ENCODE measurements at places on chromosomes 1 and 21.

DNA sequence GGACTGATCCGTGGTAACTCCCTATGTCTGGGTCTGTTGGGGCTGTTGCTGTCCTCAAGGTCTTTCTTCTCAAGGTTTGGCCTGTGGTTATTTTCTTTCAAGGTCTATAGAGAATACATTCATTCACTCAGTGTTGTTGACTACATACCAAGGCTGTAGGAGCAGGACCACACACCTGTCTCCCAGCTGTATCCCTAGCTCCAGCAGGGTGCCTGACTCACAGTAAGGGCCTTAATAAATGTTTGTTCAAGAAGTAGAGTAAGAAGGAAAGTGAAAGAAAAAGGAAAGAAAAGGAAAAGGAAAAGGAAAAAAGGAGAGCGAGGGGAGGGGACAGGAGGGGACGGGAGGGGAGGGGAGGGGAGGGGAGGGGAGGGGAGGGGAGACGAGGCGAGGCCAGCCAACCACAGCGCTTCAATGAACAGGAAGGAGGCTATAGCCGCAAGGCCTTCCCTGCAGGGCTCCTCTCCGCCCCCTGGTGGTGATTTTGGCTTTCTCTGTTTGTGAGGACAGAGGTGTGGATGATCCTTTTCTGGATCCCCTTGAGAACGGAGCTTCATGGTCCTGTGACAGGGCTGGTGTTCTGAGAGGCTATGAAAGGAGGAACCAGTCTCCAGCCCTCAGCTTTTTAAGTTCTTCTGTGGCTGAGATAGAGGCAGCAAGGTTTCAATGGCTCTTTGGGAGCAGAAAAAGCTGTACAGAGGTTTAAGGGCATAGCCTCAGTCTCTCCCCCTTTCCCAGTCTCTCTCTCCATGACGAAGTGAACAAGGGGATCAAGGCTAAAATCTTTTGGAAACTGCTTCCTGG is 30.6 kb upstream of the LCE5A start:
- ATAC-seq = no peak

- ATAC-seq = no peak
These were observed 13.9 kb upstream of the COL18A1 start for GRCh38 chr21:45390831-45391742.

GRCh38 chr1:57633056-57633455 is 209.2 kb upstream of the DAB1 start:
- ATAC-seq = no peak

GRCh38 chr1:30613188-30613587 is 110.2 kb downstream of the MATN1 start:
- no peak for ATAC-seq

DNA sequence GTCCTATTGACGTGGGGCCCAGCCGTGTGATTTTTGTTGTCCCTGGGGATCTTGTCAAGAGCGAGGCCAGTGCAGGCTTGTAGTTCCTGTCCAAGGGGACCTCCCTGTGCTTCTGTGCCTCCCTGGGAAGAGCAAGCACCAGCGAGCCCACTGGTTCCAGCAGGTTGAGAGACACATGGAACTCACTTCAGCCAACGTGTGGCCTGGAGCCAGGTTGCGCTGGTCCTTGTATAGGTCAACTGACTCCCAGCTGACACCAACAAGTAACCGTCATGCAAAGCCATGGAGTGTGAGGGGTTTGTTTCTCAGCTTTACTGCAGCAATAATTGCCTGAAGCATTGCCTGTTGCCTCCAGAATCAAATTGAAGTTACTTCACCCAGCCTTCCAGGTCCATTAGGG is 63.0 kb downstream of the DISP3 start:
- ATAC-seq = no peak

DNA sequence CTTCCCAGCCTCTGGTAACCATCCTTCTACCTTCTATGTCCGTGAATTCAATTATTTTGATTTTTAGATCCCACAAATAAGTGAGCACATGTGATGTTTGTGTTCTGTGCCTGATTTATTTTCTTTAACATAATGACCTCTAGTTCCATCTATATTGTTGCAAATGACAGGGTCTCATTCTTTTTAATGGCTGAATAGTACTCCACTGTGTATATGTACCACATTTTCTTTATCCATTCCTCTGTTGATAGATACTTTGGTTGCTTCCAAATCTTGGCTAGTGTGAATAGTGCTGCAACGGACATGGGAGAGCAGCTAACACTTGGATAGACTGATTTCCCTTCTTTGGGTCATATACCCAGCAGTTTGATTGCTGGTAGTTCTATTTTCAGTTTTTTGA is 51.8 kb downstream of the WDR4 start:
- no peak for ATAC-seq

GRCh38 chr1:27646676-27647075 is 11.7 kb upstream of the FGR start:
- ATAC-seq = peak; percentile 68

DNA sequence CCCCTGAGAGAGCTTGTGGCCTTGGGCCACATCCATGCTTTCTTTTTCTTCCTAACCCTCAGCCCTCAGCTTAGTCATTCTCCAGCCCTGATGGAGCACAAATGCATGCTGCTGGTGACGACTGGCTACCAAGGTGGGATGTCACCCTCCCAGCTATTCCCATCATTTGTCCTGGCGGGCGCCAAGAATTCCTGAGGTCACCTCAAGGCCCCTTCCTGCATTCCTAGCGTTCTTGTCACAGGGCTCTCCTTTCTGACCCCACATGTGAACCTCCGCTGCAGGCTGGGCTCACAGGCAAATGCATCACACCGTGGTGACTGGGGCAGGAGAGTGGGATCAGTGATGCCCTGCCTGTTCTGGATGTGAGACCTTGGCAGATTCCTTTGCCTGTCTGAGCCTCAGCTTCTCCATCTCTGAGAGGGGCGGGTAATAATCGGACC is 53.4 kb upstream of the IFFO2 start:
- no peak for ATAC-seq

DNA sequence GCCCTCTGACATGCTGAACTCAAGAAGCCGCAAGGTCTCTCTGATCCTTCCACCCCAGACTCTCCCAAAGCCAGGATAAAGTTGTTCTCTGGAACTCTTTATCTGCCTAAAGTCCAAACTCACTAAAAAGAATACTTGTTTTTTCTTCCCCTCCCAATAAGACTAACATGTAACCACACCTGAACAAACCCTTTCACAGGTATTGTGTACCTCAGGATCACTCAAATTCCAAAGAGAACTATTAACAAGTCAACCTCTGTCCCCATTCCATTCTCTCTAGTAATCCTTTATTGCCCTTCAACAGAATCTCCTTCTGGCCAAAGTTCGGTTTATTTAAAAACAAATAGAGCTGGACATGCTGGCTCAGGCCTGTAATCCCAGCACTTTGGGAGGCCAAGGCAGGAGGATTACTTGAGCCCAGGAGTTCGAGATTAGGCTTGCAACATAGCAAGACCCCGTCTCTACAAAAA is 4.1 kb upstream of the TOE1 start:
- no peak for ATAC-seq

- peak; percentile 65 for ATAC-seq
These were observed 162.4 kb downstream of the ZSCAN20 start for GRCh38 chr1:33634806-33635205.

GRCh38 chr21:26280148-26280547 is 109.6 kb upstream of the APP start:
- ATAC-seq = no peak

- ATAC-seq = no peak
These were observed 68.5 kb downstream of the TMEM200B start for GRCh38 chr1:29055160-29055559.

DNA sequence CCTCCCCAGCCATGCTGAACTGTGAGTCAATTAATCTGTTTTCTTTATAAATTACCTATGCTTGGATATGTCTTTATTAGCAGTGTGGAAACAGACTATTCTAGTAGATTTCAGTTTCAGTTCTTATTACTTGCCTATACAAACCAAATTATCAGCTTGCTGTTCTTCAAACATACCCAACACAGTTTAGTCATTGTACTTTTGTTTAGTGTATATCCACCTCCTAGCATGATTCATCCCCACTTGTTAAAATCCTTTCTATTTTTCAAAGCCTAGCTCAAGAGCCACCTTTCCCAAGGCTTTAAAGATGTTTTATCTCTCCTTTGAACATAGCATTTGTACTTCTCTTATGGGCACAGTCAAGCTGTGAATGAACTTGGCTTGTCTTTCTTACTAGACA is 195.6 kb upstream of the ZRANB2 start:
- ATAC-seq = no peak

GRCh38 chr1:27906759-27907158 is 28.0 kb upstream of the SMPDL3B start:
- ATAC-seq = no peak

- no peak for ATAC-seq
These were observed 131.3 kb downstream of the EIF4G3 start for GRCh38 chr1:21045351-21045750.

Measured in esophagus mucosa (tissue), 1 donor.